A549 treated with CpdA at 1 μM for 4 hours (cell line): ENCODE measurements at places on chromosomes 5 and 9. TPM values are rescaled to one million over a fixed set of nuclear protein-coding genes. Genes with fewer than 3 reads are reported as not detected.

IFNA13 gene
- total RNA-seq: not detected in 5 replicates

DCP2 gene
- total RNA-seq: 8.5 to 12.4 TPM (median 10.9 TPM) in 5 replicates

BAG1 gene
- total RNA-seq: 134 to 164 TPM (median 143 TPM) in 5 replicates

CNTLN gene
- 4.7 to 6.1 TPM (median 5.4 TPM) in 5 replicates for total RNA-seq

ZFP2 gene
- 0.03 to 0.07 TPM in 2 of 5 replicates, not detected in the others for total RNA-seq

ISL1 gene
- 0.09 TPM in 1 of 5 replicates, not detected in the others for total RNA-seq

SLC27A6 gene
- total RNA-seq: 0.05 TPM in 1 of 5 replicates, not detected in the others

CBY3 gene
- not detected in 5 replicates for total RNA-seq

FOXD4L4 gene
- 0.08 TPM in 2 of 5 replicates, not detected in the others for total RNA-seq

PCDHA9 gene
- total RNA-seq: not detected in 5 replicates

SDHA gene
- 96.6 to 124 TPM (median 116 TPM) in 5 replicates for total RNA-seq

XRCC4 gene
- 10.5 to 15.4 TPM (median 11.2 TPM) in 5 replicates for total RNA-seq

PCDHGB1 gene
- 1.0 to 2.1 TPM (median 1.9 TPM) in 5 replicates for total RNA-seq

CTXN3 gene
- total RNA-seq: not detected in 5 replicates

PLPP6 gene
- 9.0 to 10.5 TPM (median 10.0 TPM) in 5 replicates for total RNA-seq

WHRN gene
- total RNA-seq: 5.1 to 7.6 TPM (median 6.8 TPM) in 5 replicates

PCDHB3 gene
- 0.02 to 0.06 TPM (median 0.05 TPM) in 3 of 5 replicates, not detected in the others for total RNA-seq

PCDHGC4 gene
- 0.02 to 0.15 TPM (median 0.05 TPM) in 3 of 5 replicates, not detected in the others for total RNA-seq

RXFP3 gene
- not detected in 5 replicates for total RNA-seq

TAS2R1 gene
- total RNA-seq: not detected in 5 replicates

SPATA31C1 gene
- not detected in 5 replicates for total RNA-seq

WDR38 gene
- 0.12 to 0.17 TPM (median 0.14 TPM) in 3 of 5 replicates, not detected in the others for total RNA-seq

PCDHB12 gene
- total RNA-seq: 0.07 TPM in 1 of 5 replicates, not detected in the others
